ENCODE measurements at places on chromosomes 2 and 18.

DNA sequence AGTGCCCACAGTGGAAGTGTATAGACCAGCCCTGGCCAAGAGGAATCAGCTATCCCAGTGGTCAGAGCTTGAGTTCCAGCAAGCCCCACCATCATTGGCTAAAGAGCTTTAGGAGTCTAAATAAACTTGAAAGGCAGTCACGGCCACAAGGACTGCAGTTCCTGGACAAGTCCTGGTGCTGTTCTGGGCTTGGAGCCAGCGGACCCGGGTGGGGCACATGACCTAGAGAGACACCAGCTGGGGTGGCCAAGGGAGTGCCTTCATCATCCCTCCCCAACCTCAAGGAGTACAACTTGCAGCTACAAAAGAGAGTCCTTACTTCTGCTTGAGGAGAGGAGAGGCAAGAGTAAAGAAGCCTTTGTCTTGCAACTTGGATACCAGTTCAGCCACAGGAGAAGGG lies 439.8 kb upstream of the TMEFF2 start:
- no peak for DNase-seq

- no peak for DNase-seq
These were observed 544 bp downstream of the EVA1A start for GRCh38 chr2:75560022-75560767.

GRCh38 chr2:145685383-145686050 lies 1165.6 kb upstream of the ZEB2 start:
- no peak for DNase-seq

GRCh38 chr2:88690591-88691338 lies 708 bp upstream of the RPIA start:
- peak; percentile 51 for DNase-seq

- DNase-seq: no peak
These were observed 215.2 kb downstream of the VAPA start for GRCh38 chr18:10128921-10129501.

DNA sequence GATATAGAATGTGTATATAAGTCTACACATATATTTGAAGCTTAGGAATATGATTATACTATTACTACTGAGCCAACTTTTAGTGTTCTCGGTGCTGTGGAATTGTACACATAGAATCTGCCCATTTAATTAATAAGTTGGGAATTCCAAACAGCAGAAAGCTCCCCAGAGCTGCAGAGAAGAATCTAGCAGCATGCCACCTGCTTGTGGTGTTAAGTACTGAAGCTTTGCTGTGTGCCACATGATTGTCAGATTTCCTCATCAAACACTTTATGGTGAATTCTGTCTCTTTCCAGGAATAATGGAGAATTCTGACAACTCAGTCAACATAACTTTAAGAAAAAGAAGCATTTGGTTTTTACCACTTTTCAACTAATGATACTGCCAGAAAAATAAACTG lies 117.8 kb downstream of the WDSUB1 start:
- no peak for DNase-seq

DNA sequence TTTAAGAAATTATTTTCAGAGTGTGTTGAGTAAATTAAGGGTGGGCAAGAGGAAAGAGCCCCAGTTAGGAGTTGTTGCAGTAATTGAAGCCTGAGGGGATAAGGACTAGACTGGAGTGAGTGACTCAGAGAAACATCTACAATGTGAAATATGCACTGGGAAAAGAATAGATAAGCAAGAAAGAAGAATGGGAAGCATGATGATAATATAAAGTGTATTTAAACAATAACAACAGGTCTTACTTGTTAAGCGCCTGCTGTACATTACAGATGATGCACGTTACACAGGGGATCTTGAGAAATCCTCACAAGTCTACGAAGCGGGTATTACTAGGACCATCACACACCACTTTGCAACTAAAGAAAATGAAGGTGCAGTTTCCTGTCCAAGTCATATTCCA lies 73.6 kb upstream of the STK17B start:
- no peak for DNase-seq

DNA sequence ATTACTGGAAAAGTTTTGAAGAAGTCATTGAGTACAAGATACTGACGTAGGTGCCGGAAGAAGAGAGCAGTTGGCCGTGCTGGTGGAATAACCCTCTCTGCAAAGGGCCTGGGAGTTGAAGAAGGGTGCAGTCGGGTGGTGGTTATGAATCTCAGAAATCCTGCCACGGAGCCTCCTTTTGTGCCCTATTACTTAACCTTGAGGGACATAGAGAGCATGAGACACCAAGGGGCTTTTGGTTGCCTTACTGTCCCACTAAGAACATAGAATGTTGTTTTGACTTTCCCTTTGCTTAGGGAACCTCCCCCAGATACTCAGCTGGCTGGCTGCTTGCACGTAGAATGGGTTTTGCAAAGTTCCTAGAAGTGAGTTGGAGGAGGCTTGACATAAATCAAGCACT lies 1.3 kb upstream of the CD28 start:
- no peak for DNase-seq

DNA sequence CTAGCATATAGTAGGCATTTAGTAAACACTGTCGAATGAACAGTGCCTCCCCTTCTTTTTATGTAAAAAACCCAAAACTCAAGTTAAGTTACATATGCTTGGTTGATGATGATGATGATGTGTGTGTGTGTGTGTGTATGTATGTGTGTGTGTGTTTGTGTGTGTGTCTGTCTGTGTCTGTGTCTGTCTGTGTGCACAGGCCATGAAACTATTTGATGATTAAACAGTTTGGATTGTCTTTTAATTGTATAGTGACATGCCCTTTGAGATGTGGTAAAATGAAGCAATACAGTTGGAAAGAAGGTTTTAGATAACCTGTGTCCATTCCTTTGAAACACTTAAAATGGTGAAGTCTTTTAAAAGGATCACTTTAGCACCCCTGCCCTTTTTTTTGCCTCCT lies 105.6 kb downstream of the MAP4K4 start:
- no peak for DNase-seq

DNA sequence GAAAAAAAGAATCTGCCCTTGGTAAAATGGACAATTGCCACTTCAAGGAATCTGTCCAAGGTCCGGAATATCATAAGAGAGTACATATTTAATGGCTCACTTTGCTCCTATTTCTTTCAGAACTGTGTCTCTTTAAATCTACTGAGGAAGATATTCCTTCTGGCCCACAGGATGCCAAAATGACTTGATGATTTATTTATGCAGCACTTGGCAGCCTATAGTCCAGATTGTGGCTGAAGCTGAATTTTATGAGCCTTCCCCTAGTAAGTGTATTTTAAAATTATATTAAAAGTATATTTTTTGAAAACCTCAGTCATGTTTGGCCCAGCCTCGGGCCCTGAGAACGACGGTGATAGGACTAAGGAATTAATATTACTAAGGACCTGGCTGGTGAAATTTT lies 465.1 kb upstream of the HNRNPA3 start:
- no peak for DNase-seq

- no peak for DNase-seq
These were observed 89.0 kb downstream of the TMEM18 start for GRCh38 chr2:588074-588645.

- no peak for DNase-seq
These were observed 532.2 kb downstream of the RIT2 start for GRCh38 chr18:42583283-42583731.

DNA sequence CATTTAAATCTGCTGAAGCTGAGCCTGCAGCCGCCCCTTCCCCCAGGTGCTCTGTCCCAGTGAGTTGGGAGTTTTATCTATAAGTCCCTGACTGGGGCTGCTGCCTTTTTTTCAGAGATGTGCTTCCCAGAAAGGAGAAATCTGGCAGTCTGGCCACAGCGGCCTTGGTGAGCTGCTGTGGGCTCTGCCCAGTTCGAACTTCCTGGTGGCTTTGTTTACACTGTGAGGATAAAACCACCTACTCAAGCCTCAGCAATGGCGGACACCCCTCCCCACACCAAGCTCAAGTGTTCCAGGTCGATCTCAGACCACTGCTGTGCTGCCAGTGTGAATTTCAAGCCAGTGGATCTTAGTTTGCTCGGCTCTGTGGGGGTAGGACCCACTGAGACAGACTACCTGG lies 97.3 kb downstream of the ACAA2 start:
- no peak for DNase-seq

DNA sequence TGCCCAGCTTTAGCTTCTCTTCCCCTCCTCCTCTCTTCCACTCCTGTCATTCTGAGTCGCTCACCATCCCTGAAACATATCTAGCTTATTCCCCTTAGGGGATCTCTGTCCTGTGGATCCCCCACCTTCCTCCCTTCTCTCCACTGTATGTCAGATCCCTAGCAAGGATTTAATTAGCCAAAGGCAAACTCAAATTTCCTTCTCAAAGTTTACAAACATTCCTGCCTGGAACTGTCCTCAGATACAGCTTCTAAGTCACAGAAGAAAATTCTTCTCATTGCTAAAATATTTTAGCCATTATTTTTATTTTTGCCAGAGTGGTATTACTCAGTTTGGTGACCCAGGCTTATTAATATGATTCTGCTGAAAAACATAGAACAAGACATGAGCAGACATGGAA lies 315.3 kb downstream of the CYP26B1 start:
- DNase-seq: no peak

DNA sequence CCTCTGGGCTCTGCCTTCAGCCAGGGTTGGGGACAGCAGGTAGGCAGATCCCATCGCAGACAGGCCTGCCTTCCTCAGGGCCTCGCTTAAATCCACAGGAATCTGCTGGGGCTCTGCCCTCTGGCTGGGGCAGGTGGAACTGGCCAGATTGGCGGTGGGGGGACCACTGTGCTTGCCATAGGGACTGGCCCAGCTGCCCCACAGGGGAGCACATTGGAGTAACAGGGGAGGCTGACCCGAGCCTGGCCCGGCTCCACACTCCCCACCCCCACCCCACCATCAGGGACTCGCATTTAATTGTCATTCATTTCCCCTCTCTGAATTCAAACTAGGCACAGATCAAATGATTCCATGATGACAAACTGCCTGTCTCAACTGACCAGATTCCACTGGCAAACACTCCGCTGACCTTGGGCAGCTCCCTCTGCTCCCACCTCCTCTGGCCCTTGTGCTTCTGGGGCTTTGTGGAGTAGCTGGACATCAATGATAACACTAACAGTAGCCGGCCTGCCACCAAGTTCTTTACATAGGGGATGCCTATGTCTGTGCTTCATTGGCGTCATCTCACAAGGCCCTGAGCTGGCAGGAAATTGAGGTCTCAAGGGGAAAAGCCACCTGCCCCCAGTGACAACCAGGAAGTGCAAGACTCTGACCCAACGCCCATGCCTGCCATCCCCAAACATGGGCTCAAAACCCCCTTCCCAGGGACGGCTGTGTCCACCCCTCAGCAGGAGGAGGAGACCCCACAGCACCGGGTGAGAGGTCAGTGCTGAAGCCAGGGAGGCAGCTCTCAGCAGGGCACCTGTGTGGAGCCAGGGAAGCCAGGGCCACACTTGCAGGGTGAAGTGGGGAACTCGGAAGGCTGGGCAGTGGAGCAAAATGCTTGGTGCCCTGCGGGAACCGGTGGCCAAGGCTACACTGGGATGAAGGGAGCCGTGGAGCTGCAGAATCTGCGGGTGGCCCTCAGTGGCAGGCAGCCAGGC lies 2.1 kb upstream of the B3GNT7 start:
- DNase-seq: no peak

GRCh38 chr2:232438951-232439757 lies 16.8 kb upstream of the ALPI start:
- peak; percentile 28 for DNase-seq

GRCh38 chr2:199764273-199764800 lies 86.7 kb downstream of the FTCDNL1 start:
- no peak for DNase-seq

DNA sequence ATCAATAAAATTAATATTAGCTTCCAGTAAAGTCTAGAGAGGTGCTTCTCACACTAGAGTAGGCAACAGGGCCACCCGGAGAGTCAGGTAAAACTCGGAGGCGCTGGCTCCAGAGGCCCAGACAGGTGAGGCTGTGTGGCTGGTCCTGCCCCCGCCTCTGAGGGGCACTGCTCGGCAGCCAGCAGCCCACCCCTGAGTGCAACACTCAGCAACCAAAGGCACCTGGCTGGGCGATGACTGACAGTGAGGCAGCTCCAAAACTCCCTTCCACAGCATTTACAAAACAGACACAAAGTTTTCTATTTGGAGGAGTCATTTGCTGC lies 138.8 kb upstream of the ID2 start:
- no peak for DNase-seq

GRCh38 chr18:50311650-50312049 lies 24.2 kb upstream of the CXXC1 start:
- no peak for DNase-seq

- no peak for DNase-seq
These were observed 28.2 kb upstream of the STAT4 start for GRCh38 chr2:191178806-191179514.

DNA sequence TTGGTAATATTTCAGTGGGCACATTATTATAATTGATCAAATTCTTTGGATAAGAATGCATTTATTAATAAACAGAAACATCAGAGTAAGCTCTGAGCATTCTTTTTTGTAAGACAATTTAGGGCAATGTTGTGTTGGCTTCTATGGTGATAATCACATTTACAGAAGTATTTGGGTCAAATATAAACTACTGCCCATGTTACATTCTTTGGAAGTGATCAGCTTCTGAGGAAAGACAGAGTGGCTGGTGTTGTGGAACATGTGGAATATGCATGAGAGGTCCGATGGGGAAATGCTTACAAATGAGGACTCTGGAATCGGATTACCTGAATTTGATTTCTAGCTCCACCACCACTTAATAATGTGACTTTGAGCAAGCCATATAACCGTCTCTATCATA lies 19.4 kb downstream of the SERPINB13 start:
- no peak for DNase-seq

GRCh38 chr18:68564961-68565360 lies 149.9 kb downstream of the TMX3 start:
- no peak for DNase-seq

GRCh38 chr2:240622060-240622411 lies 3.2 kb upstream of the GPR35 start:
- DNase-seq: no peak

- DNase-seq: no peak
These were observed 101.1 kb downstream of the DDX1 start for GRCh38 chr2:15692551-15693377.

DNA sequence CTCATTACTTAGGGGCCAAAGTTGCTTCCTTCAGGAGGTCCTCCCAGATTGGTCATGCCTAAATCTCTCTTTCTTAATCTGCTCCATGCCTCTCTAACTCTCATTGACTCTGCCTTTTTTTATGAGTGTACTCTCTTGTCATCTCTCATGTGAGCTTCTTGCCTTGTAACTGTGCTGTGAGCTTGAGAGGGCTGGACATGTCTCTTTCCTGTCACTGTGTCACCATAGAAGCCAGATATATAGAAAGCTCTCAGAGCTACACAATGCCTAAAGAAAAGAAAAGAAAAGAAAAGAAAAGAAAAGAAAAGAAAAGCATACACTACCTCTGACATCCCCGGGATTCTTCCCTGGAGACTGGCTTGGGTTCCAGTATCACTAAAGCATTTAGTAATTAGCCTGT lies 161.5 kb upstream of the SKOR2 start:
- DNase-seq: no peak

GRCh38 chr2:138503087-138503442 lies 1.5 kb downstream of the SPOPL start:
- DNase-seq: no peak

GRCh38 chr2:183227176-183227575 lies 102.9 kb downstream of the NUP35 start:
- no peak for DNase-seq

DNA sequence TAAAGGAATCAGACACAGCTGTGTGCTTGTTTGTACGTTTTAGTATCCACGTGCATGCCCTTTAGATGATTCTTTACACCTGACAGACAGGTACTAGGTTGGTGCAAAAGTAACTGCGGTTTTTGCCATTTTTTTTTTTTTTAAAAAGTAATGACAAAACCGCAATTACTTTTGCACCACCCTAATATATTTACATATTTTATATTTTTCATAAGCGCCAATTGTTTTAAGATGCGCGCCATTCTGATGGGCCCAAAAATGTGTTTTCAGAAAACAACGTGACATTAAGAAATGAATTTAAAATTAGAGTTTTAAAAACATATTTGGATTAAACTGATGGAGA lies 972 bp upstream of the COBLL1 start:
- no peak for DNase-seq
